ENCODE measurements at places on chromosomes 11 and 22. TPM values are rescaled to one million over a fixed set of nuclear protein-coding genes. Genes with fewer than 3 reads are reported as not detected.

MRGPRF gene
- total RNA-seq = 77.2 TPM

SOX6 gene
- total RNA-seq = 0.87 TPM

JAML gene
- total RNA-seq = not detected

LMNTD2 gene
- total RNA-seq = 0.33 TPM

INCENP gene
- total RNA-seq = 29.1 TPM

GAS2 gene
- 0.17 TPM for total RNA-seq

EIF3D gene
- total RNA-seq = 486 TPM

SESN3 gene
- total RNA-seq = 68.4 TPM

INS gene
- not detected for total RNA-seq

MTA2 gene
- total RNA-seq = 99.8 TPM

PATE2 gene
- 0.29 TPM for total RNA-seq

HIKESHI gene
- total RNA-seq = 68.5 TPM

SULT4A1 gene
- 0.83 TPM for total RNA-seq

CCDC116 gene
- total RNA-seq = 0.15 TPM

MUC6 gene
- total RNA-seq = under 0.01 TPM

TRPC6 gene
- total RNA-seq = 0.17 TPM

C11orf16 gene
- total RNA-seq = not detected

All from smooth muscle cell of trachea (primary cell).